Stimulated activated CD4-positive, alpha-beta T cell treated with anti-CD3 and anti-CD28 coated beads, Interleukin-4, amount 100 ng/mL, for 24 hours (primary cell): ENCODE measurements at places on chromosomes 2 and 18.

- DNase-seq = no peak
Observed at GRCh38 chr2:214104219-214104618, 306.6 kb upstream of the VWC2L start.

DNA sequence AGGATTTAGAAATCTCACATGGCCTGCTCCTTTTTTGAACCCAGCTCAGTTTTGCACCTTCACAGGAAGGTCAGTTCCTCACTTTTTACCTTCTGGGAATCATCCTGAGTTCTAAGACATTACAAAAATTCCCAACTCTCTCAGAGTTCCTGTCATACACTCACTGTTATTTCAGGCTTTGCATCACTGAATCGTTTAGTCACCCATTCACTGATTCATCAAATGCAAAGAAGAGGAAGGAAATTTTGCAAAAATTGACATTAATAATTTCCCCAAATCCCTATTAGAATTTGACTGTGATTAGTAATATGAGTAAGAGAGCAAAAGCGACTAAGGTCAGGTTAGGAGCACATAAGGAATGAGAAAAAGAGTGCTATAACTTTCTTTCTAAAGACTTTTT lies 197.5 kb downstream of the PDE1A start:
- DNase-seq = no peak

DNA sequence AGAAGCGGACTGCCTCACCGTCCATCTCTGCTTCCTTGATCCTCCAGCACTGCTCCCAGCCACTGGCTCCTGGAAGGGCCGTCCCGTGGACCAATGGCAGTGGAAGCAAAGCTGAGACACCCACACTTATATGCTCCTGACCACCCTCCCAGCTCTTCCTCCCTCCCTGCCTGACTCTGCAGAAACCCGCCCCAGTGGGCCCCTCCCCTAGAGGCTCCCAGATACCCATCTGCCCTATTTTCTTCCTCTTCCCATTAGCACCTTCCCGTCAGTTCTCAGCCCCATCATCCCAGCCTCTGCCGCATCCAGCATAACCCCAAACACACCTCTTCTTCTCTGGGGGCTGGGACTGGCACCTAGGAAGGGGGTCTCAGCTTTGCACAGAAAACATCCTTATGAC lies at the start of gene CLEC4F:
TSS of gene CLEC4F (minus strand) at position 101 of the 400 bp plus-strand sequence. CDS start at position 25, 76 bp downstream.
- DNase-seq = no peak

DNA sequence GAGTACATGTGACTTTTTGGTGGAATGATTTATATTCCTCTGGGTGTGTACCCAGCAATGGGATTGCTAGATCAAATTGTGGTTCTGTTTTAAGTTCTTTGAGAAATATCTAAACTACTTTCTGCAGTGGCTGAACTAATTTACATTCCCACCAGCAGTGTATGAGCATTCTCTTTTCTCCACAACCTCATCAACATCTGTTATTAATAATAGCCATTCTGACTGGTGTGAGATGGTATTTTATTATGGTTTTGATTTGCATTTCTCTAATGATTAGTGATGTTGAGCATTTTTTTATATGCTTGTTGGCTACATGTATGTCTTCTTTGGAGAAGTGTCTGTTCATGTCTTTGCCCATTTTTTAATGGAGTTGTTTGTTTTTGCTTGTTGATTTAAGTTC lies 267.4 kb upstream of the NT5C1B start:
- DNase-seq = no peak

DNA sequence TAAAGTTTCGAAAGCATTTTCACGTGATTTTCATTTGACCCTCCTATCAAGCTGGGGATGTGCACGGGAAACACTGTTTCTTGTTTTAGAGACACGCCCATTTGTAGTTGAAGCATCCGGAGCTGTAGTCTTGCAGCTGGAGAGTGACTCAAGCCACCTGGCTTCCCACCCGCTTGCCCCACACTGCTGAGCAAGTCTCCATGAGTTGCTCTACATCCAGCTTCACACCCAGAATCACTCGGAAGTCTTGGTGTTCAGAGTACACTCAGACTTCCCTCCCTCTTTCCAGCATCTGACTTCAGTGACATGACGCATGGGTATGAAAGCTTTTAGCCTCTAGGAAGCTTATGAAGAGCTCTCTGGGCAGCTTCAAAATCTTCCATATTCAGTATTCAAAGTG lies 262.4 kb downstream of the NBAS start:
- no peak for DNase-seq

- no peak for DNase-seq
Observed at GRCh38 chr2:178365116-178365515, 85.9 kb downstream of the PRKRA start.

DNA sequence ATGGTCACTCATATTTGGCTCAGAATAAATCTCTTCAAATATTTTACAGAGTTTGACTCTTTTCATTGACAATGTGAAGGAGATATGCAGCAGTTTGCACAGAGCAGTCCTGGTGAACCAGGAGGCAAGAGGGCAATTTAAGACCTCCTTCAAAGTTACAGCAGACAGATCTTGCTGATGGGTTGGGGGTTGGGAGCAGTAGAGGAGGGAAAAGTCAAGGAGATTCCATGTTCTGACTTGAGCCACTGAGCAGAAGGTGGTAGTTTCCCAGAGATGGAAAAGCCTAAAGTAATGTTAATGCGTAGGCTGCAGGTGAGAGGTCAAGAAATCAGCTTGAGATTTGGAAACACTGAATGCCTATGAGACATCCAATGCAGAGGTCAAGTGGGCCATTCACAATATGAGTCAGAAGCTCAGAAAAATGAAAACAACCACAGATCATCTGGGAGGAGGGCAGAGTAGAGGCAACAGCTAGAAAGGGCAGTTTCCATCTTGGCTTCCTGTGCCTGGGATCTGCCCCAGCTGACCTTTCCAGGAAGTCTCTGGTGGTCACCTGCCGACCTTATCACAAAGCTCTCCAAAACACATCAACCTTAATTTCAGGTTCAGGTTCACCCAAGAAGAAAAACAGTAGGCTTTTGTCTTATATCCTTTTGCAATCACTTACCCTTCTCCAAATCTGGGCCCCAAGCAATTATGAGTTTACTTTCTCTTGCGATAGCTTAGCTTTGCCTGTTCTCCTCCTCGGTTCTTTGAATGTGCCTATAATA lies 197.5 kb upstream of the ARL4C start:
- no peak for DNase-seq
